ENCODE measurements at places on chromosomes 2 and 18.

- DNase-seq: no peak
These were observed 1374.5 kb upstream of the NXPH2 start for GRCh38 chr2:140154706-140155105.

DNA sequence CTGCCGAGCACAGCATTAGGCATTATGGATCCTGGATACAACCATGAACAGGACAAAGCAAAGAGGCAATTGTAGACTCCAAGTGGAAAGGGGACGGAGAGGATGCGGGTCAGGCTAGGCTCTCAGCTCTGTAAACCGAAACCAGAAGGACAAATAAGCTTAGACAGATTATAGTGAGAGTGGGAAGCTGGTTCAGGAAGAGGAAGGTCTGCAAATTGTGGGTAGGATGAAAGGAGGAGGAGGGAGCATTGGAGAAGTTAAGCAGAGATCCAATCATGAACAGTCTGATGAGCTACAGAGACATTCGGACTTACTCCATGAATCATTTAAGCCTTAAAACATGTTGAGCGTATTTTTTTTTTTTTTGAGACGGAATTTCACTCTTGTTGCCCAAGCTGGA, 3.0 kb downstream of the MSH6 start:
- DNase-seq: peak; percentile 67

DNA sequence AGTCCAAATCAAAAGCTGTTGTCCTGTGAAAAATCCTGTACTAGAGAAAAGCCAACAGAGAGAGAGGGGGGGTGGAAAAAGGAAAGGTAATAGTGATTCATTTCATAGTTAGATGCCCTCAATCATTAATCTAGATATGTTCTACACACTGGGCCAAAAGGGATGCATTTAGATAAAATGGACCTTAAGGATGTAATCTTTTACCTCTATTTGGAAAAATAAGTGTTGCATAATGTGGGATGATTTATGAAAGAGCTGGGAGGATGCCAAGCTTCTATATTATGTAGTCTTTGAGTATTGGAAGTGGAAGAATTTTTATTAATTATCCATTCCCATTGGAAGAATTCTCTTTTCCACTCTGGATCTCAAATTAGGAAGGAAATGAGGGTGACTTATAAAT, 480.5 kb upstream of the ZEB2 start:
- no peak for DNase-seq

DNA sequence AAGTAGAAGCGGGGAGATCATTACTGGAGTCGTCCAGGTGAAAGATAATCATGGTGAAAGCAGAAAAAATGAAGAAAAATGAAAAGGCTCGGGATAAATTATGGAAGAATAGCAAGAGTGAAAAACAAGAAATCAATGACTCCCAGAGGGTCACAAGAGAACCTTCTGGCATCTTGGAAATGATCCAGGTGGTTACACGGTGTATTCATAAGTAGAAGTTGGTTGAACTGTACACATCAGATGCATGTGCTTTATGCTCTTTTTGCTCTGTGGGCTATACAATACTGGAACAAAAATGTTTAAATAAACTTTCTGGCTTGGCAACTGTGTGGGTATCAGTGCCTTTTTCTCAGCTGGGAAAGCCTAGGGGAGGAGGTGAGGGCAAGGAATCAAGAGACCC, 348.9 kb downstream of the RND3 start:
- DNase-seq: no peak

GRCh38 chr2:68829749-68830148, 41.4 kb downstream of the BMP10 start:
- DNase-seq: no peak

DNA sequence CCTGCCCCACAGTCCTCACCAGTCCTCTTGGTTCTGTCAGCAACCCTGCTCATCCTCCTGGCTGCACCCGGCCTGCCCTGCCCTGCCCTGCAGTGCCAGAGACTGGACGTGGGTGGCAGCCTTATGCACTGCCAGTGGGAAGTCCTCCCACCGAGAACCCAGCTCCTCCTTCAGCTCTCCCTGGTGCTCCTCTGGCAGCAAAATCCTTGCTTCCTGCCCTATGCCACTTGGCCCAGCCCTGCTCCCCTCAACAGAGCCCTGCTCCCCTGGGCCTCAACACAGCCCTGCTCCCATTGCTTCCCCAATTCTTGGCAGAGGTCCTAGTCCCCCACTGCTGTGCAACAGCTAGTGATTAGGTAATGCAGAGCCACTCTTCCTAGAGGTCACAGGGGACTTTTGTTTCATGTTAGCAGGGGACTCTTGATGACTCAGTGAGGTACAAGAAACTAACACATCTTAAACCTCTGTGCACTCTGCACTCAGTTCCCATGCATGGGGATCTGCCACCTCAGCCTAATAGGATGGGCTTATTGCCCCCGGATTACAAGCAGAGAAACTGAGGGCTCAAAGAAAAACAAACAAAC, 58.0 kb upstream of the EDAR start:
- peak; percentile 56 for DNase-seq

GRCh38 chr2:141317986-141318385, 812.8 kb downstream of the LRP1B start:
- DNase-seq: no peak

GRCh38 chr2:11292464-11293255, 51.8 kb downstream of the ROCK2 start:
- peak; percentile 71 for DNase-seq

GRCh38 chr2:109549016-109549590, 64.7 kb downstream of the SEPTIN10 start:
- no peak for DNase-seq

Data from hematopoietic multipotent progenitor cell treated with erythropoietin and hydrocortisone succinate and interleukin-3 and kit ligand, for 4 days (in vitro differentiated cells).